ENCODE measurements at places on chromosomes 3 and 15.

DNA sequence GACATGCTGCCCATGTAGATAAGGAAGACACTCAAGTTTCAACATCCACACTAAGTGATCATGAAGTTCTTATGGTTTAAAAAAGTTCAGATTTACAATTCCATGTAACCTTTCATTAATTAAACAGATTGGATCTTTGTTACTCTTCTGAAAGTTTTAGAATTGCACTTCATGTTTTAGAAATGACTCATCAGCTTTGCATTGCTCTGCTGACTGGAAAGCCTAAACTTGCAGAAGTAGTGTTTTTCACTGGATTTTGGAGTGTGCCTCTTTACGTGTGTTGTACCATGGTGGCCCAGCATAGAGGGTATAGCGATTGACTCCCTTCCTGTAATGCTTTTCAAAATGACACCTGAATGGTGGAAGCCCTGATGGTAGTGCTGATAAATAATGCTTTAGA, 157.9 kb downstream of the BBX start:
- no peak for DNase-seq

DNA sequence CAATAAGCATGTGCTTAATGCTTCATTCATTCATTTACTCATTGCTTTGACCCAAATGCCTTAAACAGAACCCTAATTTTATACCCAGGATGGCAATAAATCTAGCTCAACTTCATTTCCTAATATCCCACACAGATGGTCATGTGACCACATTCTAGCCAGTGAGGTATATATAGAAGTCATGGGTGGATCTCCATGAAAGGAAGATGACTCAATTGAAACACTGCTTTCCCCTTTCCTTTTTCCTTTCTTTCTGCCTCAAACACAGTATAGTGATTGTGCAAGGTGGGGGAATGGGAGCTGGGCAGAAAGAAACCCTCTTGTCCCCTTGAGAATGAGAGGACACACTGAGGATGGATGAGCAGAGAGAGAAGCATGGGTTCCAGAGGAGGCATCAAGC, 183.5 kb upstream of the PRICKLE2 start:
- DNase-seq = no peak

- no peak for DNase-seq
These were observed 494.2 kb upstream of the PROK2 start for GRCh38 chr3:72279068-72279604.

- DNase-seq = no peak
These were observed 18.2 kb downstream of the MINDY4B start for GRCh38 chr3:150887031-150887430.

GRCh38 chr3:149816986-149817385, 4.0 kb downstream of the RNF13 start:
- DNase-seq = no peak

GRCh38 chr3:145639003-145639606, 521.9 kb downstream of the PLOD2 start:
- DNase-seq = no peak

Measured in CD8-positive, alpha-beta T cell (primary cell).